Foreskin keratinocyte (primary cell): ENCODE measurements at places on chromosomes 1 and 21. TPM values are rescaled to one million over a fixed set of nuclear protein-coding genes. Genes with fewer than 3 reads are reported as not detected.

Gene DENND2C
- 6.1 and 6.9 TPM in 2 replicates for total RNA-seq

Gene PTGER3
- total RNA-seq: not detected in 2 replicates

Gene YOD1
- total RNA-seq: 9.3 and 9.6 TPM in 2 replicates

Gene CLIC6
- total RNA-seq: 0.03 and 0.04 TPM in 2 replicates

Gene SH2D2A
- 8.4 and 12.1 TPM in 2 replicates for total RNA-seq

Gene ZMYND12
- total RNA-seq: 0.46 and 0.54 TPM in 2 replicates

Gene DTL
- 28.3 and 29.5 TPM in 2 replicates for total RNA-seq

Gene OR2L5
- total RNA-seq: not detected in 2 replicates

Gene FGR
- not detected in 2 replicates for total RNA-seq

Gene NT5C1A
- total RNA-seq: not detected in 2 replicates

Gene GATAD2B
- 14.5 and 14.8 TPM in 2 replicates for total RNA-seq

Gene CRP
- not detected in 2 replicates for total RNA-seq

Gene KRTAP13-1
- not detected in 2 replicates for total RNA-seq

Gene NMNAT2
- total RNA-seq: 0.11 and 0.24 TPM in 2 replicates

Gene OR2L13
- not detected in 2 replicates for total RNA-seq

Gene IL22RA1
- 5.6 and 7.0 TPM in 2 replicates for total RNA-seq

Gene ELAPOR1
- total RNA-seq: 0.18 and 0.75 TPM in 2 replicates

Gene KRTAP11-1
- not detected in 2 replicates for total RNA-seq

Gene S100A7
- total RNA-seq: 0.37 TPM in 1 of 2 replicates, not detected in the other

Gene LEPR
- 2.2 and 2.6 TPM in 2 replicates for total RNA-seq

Gene TMPRSS3
- not detected in 2 replicates for total RNA-seq

Gene CFAP141
- not detected in 2 replicates for total RNA-seq

Gene PPM1J
- 6.0 and 6.3 TPM in 2 replicates for total RNA-seq

Gene TPTE
- not detected in 2 replicates for total RNA-seq

Gene CLCA4
- total RNA-seq: 0.07 TPM in 1 of 2 replicates, not detected in the other

Gene BGLAP
- 0.14 and 0.34 TPM in 2 replicates for total RNA-seq
